ENCODE measurements at places on chromosomes 3 and 15.

DNA sequence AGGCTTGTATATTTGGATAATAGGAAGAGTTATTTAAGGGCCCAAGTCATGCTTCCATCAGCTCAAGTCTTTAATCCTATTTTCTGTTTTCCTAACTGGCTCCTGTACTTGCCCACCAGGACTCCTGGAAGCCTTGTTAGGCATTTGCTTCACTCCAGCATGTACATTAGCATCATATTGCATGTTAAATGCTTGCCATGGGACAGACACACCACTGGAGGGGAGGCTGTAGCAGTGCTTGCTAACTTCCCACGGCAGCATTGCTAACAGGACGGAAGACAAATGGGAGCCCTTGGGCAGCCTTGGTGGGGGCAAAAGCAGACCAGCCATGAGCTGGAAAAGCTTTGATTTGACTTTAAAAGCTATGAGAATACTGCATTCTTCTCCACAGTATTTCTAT is 6.1 kb downstream of the TMOD2 start:
- no peak for DNase-seq

DNA sequence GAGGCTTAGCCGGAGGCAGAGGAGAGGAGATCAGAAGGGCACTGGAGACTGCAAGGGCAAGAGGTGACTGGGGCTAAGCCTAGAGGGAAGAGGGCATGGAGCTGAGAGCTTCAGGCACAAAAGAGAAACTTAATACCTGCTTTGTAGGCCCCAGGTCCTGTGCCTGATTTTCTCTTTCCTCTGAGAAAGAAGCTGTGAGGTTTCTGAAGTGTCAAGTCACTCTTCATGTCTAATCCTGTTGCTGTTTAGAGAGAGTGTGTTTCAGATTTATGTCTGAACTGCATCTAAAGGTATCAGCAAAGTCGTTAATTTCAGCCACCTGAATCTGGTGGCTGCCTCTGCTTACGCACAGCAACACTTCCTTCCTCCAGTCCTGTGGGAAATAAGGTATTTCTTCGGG is 106.9 kb upstream of the RNU6-1 start:
- DNase-seq: no peak

DNA sequence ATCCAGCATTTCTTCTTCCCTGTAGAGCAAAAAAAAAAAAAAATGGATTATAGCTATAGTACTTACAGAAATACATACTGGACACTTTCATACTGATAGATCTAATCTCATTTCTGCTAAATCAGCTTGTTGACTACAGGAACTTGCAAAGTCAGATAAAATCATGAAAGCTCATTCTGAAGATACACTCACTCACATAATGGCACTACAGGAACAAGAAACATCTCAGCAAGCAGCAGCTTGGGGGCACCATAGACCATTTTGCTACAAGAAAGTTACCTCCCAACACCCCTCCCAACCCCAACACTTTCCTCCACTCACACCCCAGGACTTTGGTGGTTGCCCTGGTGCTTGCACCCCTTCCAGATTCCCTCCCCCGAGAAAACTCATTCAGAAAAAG is 4.6 kb downstream of the MYH15 start:
- no peak for DNase-seq

GRCh38 chr15:59473226-59473625 is 35.2 kb downstream of the FAM81A start:
- no peak for DNase-seq

DNA sequence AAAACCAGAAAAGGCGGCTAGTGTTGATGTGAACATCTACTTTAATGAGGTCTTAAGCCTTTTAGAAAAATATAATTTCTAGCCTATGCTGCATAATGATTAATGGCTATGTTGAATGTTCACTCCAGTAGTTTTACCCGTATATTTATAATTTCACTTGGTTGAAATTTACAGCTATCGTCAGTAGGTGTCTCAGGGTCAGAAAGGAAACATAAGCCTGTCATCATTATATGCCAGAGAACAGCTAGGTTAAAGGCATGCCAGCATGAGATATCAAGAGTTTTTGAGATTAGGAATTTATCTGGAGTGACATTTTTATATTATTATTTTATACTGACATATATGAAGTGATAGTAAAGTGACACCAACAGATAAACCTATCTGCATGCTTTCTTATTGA is 904.1 kb downstream of the OTOL1 start:
- DNase-seq: no peak
